ENCODE measurements at places on chromosomes 11 and 22. TPM values are rescaled to one million over a fixed set of nuclear protein-coding genes. Genes with fewer than 3 reads are reported as not detected.

GRCh38 chr11:27353593-27354358 lies 9.2 kb downstream of the CCDC34 start:
- no peak for DNase-seq

GRCh38 chr11:87019613-87020271 lies 18.0 kb upstream of the TMEM135 start:
- no peak for DNase-seq

GRCh38 chr11:12271826-12272366 lies 105.5 kb upstream of the PARVA start:
- no peak for DNase-seq

GRCh38 chr22:24926849-24927579 lies 19.5 kb downstream of the LHFPL7 start:
- DNase-seq, result no peak

GRCh38 chr11:6237266-6237665 lies 1.6 kb upstream of the CNGA4 start:
- DNase-seq, result no peak

DNA sequence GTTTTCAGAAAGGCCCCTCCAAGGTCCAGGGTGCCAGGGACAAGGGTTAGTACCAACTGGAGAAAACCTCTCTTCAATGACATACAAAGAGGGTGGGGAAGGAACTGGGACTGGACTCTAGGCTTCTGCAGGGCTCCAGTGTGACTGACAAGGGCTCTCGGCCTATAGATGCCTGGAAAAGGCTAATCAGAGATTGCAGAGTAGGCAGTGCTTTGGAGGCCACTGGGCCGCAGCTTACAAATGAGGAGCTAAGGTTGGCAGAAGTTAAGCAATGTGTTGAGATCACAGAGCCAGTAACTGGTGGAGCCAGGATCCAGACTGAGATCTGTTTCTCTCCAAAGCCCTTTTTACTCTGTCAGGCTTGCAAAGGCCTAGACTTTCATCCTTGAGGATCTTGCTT lies 7.4 kb upstream of the DGKZ start:
- no peak for DNase-seq

- DNase-seq, result no peak
Measured at GRCh38 chr11:93959663-93960062, 61.5 kb upstream of the HEPHL1 start.

- DNase-seq, result no peak
Measured at GRCh38 chr22:49481659-49482399, 345.8 kb downstream of the BRD1 start.

- no peak for DNase-seq
Measured at GRCh38 chr11:46894961-46895360, 23.4 kb downstream of the LRP4 start.

DNA sequence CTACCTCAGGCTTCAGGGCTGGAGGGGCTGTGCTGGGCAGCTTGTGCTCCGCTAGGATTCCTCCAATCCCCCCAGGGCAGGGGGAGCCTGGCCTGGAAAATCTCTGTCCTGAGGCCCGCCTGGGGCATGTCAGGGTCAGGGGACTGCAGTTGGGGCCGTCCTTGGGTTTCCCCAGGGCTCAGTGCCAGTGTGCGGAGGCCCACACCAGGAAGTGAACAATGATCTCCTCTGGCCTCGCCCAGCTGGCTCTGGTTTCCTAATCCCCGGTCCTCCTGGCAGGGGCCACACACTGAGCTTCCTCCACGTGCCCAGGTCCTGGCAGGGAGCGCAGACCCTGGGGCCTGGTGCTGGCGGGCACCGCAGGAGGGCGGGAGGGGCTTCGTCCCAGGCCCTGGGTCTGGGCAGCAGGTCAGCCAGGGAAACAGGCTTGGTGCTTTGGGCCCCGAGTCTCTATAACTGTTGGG lies 1.4 kb upstream of the MUC2 start:
- DNase-seq, result no peak

GRCh38 chr11:20081336-20081735 lies 78.9 kb downstream of the DBX1 start:
- no peak for DNase-seq

GRCh38 chr22:41429232-41429950 lies 17.2 kb downstream of the TOB2 start:
- DNase-seq, result no peak

- no peak for DNase-seq
Measured at GRCh38 chr22:29475550-29475949, 4.5 kb upstream of the NEFH start.

- DNase-seq, result no peak
Measured at GRCh38 chr22:36971341-36972125, 47.7 kb downstream of the TST start.

- DNase-seq, result no peak
Measured at GRCh38 chr22:27755521-27756211, 45.9 kb downstream of the MN1 start.

GRCh38 chr11:121669422-121669821 lies 216.7 kb upstream of the SORL1-AS1 start:
- DNase-seq, result no peak

DNA sequence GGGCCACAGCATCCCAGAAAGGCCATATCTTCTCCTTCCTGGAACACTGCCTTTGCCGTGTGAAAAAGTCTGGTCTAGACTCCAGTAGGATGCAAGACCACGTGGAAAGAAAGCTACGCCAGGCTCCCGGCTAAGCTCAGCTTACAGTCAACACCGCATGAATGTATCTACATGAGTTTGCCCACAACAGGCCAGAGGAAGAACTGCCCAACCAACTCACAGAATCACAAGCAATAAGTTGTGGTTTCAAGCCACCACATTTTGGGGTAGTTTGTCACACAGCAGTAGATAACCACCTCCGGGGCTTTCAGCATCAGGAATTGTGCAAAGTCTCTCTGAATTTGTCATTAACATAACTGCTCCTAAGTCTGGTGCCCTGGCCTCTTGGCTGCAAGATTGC lies 27.3 kb downstream of the HSPA8 start:
- no peak for DNase-seq

GRCh38 chr11:114080219-114080618 lies 20.7 kb downstream of the ZBTB16 start:
- DNase-seq, result no peak

GRCh38 chr11:796565-797295 lies 1.4 kb downstream of the SLC25A22 start:
- no peak for DNase-seq

Gene FERMT3
- 108 TPM for total RNA-seq

Gene DERL3
- total RNA-seq, result 2.0 TPM

Gene PNPLA5
- total RNA-seq, result not detected

Gene LRRC4C
- total RNA-seq, result not detected

Gene ESAM
- 3.0 TPM for total RNA-seq

Gene KRTAP5-2
- total RNA-seq, result not detected

Gene MS4A15
- total RNA-seq, result not detected

Gene PARVA
- 0.44 TPM for total RNA-seq

Gene CCDC116
- total RNA-seq, result 0.93 TPM

Gene TNNI2
- total RNA-seq, result not detected

Gene C11orf21
- total RNA-seq, result 113 TPM

Gene ALDH3B1
- total RNA-seq, result 0.39 TPM

Gene MMP27
- total RNA-seq, result not detected

Gene IPO7
- 66.9 TPM for total RNA-seq

Gene GLYAT
- total RNA-seq, result not detected

Gene OR4A16
- not detected for total RNA-seq

Gene TRIM51G
- total RNA-seq, result not detected

Gene ANKRD42
- 8.1 TPM for total RNA-seq

Gene SLC25A45
- 22.2 TPM for total RNA-seq
